Stimulated activated CD4-positive, alpha-beta T cell treated with anti-CD3 and anti-CD28 coated beads, Interleukin-1b, Interleukin-23, amount 100 ng/mL, for 1 hour (primary cell): ENCODE measurements at places on chromosomes 11 and 22.

DNA sequence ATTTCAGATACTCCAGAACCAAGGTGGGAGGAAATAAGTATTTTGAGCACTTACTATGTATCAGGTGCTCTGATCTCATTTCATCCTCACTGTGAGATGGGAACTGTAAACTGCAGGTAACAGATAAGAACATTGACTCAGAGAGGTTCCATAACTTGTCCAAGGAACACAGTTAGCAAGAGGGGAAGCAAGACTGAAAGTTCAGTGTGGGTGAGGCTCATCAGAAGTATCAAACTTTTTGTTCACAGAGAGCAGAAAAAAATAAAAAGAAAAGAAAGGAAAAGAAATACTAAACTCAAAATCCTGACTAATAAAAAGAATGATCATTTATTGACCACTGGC lies 37.1 kb downstream of the RAB30 start:
- no peak for DNase-seq

DNA sequence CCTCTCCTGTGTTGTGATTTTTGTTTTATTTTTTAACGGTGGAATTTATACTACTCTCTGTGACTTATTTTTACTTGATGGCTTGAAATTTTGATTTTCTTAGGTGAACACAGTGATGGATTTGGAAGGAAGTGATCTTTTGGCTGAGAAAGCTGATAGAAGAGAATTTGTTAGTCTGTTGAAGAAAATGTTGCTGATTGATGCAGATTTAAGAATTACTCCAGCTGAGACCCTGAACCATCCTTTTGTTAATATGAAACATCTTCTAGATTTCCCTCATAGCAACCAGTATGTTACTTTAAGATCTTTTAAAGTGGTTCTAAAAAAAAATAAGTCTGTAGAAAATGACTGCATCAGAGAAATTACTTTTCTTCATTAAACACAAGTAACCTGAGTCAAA lies 82.1 kb downstream of the HIPK3 start:
- DNase-seq: no peak

- no peak for DNase-seq
Observed at GRCh38 chr22:24176630-24177029, 4.7 kb upstream of the SUSD2 start.

- no peak for DNase-seq
Observed at GRCh38 chr11:65588199-65589054, 7.2 kb downstream of the KCNK7 start.

DNA sequence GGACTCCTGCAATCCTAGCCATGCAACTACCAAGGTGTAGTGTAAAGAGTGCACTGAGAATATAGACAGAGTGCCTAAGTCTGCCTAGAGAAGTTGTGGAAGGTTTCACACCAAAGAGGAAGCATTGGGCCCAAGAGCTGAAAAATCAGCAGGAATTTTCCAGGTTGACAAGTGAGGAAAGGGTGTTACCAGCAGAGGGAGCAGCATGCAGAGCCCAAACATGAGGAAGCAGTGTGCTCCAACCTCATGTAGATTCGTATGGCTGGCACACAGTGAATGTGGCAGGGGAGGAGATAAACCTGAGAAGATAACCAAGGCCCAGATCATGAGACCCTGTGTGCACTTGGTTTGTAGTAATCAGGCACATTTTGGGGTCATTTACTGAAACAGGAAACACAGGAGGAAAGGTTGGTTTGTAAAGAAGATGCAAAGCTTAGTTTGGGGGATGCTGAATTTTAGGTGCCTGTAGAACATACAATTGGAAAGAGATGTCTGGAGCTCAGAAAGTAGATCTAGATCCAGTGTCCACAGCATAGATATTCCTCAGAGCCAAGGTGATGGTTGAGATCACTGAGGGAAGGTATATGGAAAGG lies 1.7 kb downstream of the HPX start:
- DNase-seq: no peak

DNA sequence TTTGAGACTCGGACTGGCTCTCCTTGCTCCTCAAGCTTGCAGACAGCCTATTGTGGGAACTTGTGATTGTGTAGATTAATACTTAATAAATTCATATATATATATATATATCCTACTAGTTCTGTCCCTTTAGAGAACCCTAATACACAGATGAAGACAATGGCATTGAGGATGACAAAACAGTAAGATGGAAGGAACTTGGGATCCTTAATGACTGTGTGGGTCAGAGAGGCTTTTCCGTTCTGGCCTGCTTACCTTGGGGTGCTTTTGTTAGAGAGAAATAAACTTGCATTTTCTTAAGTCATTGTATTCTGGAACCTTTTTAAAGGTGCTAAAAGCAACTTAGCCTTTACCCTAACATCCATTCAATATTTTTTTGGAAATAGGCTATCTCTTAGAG lies 49.6 kb upstream of the RRAS2 start:
- DNase-seq: no peak

DNA sequence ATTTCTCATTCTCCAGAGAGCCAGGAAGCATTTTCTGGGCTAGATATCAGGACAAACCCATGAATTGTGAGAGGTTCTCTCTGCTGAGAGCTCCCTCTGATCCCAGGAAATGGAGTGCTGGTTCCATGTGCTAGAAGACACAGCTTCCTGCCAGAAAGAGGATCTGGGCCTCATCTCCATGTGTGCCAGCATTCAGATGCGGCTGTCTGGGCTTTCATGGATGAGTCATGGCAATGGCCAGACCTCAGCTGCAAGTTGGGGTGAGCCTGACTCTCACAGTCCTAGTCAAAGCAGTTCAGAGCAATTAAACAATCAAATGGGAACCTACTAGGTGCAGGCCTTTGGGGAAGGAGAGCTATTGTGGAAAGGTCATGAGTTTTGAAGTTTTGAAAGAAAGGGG lies 82.3 kb upstream of the EED start:
- DNase-seq: no peak

- no peak for DNase-seq
Observed at GRCh38 chr11:119615003-119615881, 113.8 kb downstream of the NECTIN1 start.
